NCI-H1417 (cell line): ENCODE measurements at places on chromosomes 7 and 10.

- no peak for DNase-seq
Measured at GRCh38 chr7:116257156-116257555, 46.8 kb downstream of the TES start.

- no peak for DNase-seq
Measured at GRCh38 chr10:89301232-89301631, 614 bp upstream of the IFIT2 start.

DNA sequence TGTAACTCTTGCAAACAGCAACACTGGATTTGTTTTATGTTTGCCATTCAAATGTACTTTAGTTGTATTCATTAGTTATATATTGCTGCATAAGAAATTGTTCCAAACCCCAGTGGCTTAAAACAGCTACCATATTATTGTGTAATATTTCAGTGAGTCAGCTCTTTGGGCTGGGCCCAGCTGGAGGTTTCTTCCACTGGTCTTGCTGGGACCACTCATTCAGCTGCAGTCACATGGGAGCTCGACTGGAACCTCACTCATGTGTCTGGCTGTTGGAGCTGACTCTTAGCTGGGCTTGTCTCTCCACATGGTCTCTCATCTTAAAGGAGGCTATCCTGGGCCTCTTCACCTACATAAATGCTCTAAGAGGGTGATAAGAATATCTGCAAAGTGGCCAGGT, 23.2 kb upstream of the PIP4K2A start:
- DNase-seq = no peak

DNA sequence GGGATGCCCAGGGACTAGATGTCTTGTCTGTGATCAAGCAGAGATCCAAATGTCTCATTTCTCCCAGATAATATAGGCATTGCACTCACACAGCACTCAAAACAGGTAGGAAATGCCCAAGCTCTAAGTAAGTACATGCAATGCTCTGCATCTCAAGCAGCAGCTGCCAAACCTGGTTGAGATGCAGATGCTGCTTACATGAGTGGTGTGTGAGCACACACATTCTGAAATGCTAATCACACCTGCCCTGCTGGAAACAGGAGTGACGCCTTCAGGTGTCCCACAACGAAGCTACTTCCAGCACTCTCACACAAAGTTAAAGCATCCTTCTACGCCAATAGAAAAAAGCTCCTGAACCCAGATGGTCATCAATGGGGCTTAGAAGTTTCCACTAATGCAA, 132.9 kb downstream of the CALN1 start:
- DNase-seq = no peak

- no peak for DNase-seq
Measured at GRCh38 chr7:52708846-52709245, 326.6 kb upstream of the POM121L12 start.

DNA sequence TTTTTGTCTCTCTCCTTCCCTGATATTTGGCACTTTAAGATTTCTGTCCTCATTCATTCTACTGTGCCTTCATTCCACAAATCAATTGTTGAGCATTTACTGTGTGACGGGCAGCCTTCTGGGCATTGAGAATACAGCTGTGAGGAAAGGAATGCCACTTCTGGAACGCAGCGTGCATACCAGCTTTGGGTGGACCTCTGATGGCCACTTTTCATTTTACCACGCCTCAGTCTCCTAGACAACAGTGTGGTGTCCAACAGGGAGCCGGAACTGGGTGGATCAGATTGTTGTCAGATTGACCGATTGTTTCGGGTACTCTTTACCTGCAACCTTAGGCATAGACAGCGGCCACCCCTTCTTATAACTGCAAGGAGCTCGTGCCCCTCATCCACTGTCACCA, 222.7 kb upstream of the DPP6 start:
- DNase-seq = no peak

DNA sequence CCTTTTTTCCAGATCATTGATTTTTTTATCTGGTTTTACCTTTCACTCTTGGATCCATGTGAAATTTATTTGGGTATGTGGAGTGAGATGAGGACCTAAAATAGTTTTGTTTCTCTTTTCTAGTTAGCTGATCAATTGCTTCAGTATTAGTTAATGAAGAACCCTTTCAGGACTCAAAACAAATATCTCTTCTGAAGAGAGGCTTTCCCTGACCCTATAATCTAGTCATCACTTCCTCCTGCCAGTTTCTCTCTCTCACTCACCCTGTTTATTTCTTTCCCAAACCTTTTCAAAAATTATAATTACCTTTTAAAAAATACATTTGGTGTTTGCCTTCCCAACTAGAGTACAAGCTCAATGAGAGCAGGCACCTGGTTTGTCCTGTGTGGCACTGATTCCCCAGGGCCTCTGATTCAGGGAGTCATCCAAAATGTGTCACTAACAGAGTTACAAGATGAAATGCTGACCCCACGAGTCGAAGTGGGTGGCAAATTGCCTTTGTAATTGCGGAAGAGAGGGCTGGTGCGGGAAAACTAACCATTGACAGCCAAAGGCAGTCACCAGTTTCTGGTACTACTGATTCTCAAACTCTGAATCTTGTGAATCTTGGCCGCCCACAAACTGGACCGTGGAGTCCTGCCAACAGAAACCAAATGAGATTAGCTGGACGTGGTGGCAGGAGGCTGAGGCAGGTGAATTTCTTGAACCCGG, 2.4 kb downstream of the TMEM140 start:
- DNase-seq = no peak

- no peak for DNase-seq
Measured at GRCh38 chr7:2488681-2489080, 12.5 kb upstream of the GRIFIN start.

DNA sequence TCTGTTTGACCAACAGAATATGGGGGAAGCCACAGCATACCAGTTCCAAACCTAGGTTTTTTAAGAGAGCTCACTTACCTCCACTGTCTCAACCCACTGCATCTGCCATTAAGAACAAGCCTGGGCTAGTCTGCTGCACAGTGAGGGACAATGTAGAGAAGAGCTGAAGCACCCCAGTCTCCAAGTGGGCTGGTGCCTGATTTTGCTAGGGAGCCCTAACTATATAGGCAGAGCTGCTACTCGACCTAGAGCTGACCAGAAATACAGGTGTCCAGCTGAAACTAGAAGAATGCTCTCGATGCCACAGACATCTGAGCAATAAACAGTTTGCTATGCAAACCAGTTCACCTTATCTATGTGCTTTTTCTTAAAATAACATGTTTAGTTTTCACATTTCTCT, 106.9 kb upstream of the BET1 start:
- no peak for DNase-seq

GRCh38 chr7:66163186-66163610, 41.9 kb upstream of the TPST1 start:
- no peak for DNase-seq

DNA sequence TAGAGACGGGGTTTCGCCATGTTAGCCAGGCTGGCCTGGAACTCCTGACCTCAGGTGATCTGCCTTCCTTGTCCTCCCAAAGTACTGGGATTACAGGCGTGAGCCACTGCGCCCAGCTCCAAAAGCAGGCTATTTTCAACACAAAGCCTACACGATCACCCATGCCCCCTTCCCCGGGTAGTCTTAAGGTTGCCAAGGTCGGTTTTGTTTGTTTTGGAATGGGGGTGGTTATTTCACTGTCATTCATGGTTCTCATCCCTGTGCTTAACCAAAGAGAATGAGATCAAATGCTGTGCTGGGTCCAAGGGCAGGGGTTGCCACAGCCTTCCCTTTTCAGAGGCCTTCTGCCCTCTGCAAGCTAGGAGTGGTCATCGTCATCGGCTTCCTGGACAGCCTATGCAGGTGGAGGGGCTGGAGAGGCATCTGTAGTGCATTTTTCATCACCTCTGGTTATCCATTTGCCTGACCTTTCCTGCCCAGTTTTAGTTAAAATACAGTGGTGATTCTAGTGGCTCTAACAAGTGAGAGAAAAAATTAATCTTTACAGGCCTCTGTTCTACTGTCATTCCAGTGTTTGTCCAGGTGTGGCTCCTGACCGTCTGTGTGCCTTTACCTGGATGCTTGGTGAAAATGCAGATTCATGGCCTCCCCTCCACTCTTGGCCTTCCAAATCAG, 11.4 kb downstream of the BLVRA start:
- DNase-seq = no peak

DNA sequence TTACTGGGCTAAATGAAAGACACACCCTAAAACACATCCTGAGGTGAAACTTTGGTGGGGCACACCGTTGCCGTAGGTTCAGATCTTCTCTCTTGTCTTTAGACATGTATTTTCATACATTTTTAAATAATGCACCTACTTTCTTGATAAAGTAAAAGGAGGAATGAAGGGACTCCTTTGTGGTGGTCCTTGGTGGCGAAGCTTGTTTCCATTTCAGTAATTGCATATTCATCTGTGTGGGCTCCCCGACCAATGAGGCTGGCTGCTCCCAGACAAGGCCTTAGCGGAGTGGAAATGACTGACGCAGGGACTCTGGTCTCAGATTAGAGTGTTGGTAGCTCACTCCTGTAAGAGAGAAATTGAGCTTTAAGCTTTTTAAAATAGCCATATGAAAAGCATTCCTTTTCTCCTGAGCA, 815 bp downstream of the CCSER2 start:
- DNase-seq = no peak
